ENCODE measurements at places on chromosomes 7 and 10. TPM values are rescaled to one million over a fixed set of nuclear protein-coding genes. Genes with fewer than 3 reads are reported as not detected.

BZW2 gene
- 85.4 TPM for total RNA-seq

HNRNPH3 gene
- total RNA-seq, result 216 TPM

ASZ1 gene
- total RNA-seq, result not detected

AKR1C8 gene
- total RNA-seq, result not detected

POLL gene
- 38.5 TPM for total RNA-seq

GNA12 gene
- total RNA-seq, result 36.2 TPM

GRCh38 chr10:132595021-132595420 lies 57.4 kb downstream of the INPP5A start:
- DNase-seq, result no peak

- no peak for DNase-seq
Observed at GRCh38 chr10:131978851-131979250, 2.9 kb downstream of the BNIP3 start.

DNA sequence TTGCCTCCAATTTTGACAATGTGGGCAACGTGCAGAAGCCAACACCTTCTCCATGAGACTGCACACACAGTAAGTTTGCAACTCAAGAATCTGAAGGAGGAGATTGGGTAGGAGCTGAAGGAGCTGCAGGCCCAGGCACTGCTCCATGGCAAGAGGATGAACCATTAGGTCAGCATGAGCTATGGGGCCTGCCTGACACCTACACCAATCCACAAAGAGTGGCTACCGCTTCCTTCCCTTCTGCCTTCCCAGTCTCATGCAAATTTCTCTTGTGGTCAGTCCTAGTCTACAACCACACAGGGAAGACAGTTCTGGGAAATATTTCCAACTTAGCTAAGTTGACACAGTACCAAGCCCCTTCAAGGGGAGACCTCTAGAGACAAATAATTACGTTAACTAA lies 142.0 kb upstream of the ADO start:
- no peak for DNase-seq

- DNase-seq, result no peak
Observed at GRCh38 chr7:46756256-46756655, 825.7 kb downstream of the TNS3 start.

DNA sequence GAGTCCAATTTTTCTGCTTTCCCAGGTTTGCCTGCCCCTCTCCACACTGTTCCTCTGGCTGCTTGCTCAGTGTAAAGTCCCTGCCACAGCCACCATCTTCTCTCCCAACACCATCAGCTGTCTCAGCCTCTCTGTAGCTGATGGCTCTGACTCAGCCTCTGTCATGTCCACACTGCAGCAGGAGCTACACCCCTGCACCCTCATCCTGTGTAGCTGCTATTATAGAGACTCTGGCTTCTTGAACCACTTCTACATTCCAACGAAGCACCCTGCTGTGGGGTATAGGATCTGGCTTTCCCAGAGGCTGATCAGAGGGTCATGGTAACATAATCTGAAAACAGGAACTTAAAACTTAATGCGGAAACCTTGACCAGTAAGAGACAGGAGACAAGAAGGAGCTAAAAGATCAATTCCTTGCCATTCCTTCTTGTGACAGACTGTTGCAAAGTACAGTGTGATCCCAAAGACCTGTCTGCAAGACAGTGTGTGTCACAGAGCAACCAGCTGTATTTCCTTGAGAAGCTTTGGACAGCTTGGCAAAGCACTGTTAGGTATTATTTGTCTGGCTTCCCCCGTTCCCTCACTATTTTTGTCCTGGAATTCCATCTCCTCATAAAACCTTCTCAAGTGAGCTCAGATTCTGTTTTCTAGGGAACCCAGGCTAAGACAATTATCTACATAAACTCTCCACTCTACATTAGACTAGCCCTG lies 42.3 kb downstream of the NRCAM start:
- peak; percentile 42 for DNase-seq
